ENCODE measurements at places on chromosomes 7 and 10.
A peak's percentile ranks its signal among the peaks of the same experiment; 100 is the strongest.

DNA sequence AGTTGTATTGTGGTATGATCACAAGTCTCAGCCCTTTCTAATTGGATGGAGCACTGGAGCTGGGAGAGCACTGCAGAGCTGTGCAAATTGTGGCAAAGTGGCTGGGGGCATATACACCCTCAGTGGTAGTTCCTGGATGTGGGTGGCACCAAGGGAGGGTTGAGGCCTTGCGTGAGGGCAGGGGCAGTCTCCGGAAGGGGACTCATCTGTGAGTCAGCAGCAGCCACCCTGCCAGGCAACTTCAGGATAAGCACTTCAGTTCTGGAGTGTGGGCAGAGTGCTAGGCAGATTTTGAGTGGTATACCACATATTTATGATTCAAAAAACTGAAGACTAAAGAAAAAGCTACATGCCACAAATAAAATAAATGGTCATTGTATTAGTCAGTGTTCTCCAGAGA is 210.5 kb downstream of the ETV1 start:
- peak; percentile 78 for DNase-seq

DNA sequence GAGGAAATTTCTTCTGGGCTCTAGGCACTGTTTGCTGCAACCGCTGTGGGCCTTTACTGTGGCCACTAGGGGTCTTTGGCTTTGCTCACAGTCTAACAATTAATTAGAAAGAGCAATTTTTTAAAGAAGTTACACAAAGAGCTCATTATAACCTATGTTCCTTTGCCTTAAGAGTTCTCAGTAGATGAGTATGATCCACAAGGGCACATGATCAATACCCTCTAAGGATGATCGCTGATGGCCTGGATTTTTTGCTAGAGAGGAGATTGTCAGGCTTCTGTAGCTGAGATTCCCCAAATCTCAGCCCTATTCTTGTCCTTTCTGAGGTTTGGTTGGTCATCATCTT is 80.8 kb upstream of the RHOBTB1 start:
- DNase-seq: peak; percentile 8

- DNase-seq: no peak
Observed at GRCh38 chr7:151256410-151257045, 8.0 kb upstream of the SMARCD3 start.

GRCh38 chr7:45457591-45457990 is 116.6 kb upstream of the ADCY1 start:
- peak; percentile 25 for DNase-seq

DNA sequence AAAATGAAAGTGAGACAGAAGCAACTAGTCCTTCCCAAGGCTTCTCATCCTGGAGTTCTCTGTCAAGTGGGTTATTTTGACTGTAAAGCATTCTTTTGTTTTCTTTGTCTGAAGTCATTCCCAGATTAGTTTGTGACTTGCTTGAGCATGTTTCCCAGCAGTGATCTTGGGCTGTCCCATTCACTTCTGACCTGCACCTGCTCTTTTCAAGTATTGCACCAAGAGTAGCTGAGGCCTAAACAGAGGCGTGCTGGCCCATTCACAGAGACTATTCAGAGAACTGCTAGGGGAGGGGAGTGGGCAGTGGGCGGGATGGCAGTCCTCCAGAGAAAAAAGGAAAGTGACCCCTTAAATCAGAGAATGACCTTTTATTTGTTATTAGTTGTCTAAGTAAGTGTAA is 61.3 kb downstream of the CACNA2D1 start:
- DNase-seq: no peak
